ENCODE measurements at places on chromosomes 6 and 20.

DNA sequence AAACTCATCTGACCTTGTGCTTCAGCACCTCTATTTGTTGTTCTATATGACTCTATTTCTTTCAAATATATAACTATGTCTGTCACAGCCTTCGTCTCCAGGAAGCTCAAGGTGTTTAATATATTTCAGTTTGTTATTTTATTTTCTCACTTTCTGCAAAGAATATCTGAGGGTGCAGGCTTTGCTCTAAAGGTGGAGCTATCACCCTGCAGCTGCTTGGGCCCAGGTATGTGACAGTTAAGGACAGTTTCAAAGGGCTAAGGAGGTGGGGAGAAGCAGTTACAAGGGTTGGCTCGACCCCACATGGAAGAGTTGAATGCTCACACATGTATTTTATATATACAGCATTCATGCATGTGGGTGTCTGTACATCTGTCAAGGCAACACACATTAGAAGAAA is 405.6 kb downstream of the BTBD9 start:
- DNase-seq = no peak

- no peak for DNase-seq
These were observed 47.4 kb downstream of the MAP7 start for GRCh38 chr6:136502786-136503185.

DNA sequence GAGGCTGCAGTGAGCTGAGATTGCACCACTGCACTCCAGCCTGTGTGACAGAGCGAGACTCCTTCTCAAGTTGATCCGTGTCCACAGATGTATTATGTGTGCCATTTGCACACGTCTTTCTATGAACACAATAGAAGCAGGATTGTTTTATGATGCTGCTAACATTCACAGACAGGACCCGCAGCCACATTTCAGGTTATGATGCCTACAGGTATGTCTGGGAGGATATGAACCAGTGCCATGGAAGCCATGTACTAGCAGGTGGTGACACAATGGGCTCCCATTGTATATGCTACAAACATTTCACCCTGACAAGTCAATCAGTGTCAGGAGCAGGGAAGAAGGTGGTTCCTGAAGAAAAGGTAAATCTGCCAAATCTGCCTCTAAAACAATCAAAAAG is 4.3 kb downstream of the TRAM2 start:
- DNase-seq = no peak

- DNase-seq = no peak
These were observed 134.9 kb upstream of the HSF2 start for GRCh38 chr6:122264557-122264956.

DNA sequence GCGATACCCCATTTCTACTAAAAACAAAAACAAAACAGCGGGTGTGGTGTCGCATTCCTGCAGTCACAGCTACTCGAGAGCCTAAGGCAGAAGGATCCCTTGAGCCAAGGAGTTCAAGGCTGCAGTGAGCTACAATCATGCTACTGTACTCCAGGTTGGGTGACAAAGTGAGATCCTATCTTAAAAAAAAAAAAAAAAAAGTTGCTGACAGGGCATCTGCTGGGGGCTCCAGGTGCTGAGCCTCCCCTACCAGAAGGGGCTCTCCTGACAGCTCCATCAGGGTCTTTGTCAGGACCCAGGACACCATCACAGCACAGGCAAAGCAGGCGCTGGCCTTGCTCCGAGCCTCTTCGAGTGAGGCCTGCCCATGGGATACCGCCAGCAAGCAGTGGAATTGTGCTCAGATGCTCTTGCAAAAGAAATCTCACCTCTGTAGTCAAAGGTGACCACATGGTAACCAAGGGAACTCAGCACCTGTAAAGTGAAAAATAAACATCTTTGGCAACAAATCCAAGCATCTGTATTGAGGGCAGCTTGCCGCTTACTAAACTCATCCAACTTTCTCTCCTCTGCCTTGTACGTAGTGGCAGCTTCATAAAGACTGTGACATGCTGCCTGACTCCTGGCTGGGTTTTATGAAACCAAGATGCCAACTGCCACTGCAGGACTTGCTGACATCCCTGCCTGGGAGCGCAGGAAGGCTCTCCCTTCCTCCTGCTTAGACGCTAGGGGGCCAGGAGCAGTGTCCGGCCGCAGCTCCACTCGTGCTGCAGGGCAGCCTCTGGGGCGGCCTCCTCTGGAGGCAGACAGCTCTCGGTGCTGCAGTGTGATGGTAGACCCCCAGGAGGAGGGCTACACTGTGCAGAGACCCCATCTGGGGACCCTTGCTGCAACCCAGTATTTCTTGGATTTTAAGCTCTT is 66.9 kb downstream of the PYGB start:
- no peak for DNase-seq

GRCh38 chr20:64003960-64004725 is 23.2 kb downstream of the PRPF6 start:
- DNase-seq = no peak

DNA sequence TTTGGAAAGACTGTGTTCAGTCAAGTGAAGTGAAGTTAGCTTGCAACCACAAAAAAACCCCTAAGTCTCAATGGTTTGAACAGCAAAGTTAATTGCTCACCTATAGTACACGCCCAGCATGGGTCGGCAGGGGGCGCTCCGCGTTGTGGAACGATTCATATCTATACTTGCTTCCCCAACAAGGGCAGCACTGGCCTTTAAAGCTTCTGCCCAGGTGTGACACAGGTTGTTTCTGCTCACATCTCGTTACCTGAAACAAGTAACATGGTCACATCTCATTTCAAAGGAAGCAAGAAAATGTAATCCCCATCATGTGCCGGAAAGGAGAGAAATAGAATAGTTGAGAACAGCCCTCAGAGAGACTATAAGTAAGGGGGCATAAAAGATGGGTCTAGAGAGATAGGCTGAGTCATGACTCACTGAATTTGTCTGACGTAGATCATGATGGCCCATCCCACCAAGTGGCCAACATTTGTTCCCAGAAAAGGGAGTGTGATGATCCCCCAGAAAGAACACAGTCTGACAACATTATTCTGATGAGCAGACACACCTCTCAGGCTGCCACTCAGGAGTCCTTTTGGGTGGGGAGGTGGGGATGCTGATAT is 29.0 kb downstream of the HNF4A start:
- DNase-seq = no peak

GRCh38 chr6:105595829-105596228 is 192.9 kb upstream of the PREP start:
- no peak for DNase-seq

- no peak for DNase-seq
These were observed 276.0 kb downstream of the NRN1 start for GRCh38 chr6:5730585-5731263.

DNA sequence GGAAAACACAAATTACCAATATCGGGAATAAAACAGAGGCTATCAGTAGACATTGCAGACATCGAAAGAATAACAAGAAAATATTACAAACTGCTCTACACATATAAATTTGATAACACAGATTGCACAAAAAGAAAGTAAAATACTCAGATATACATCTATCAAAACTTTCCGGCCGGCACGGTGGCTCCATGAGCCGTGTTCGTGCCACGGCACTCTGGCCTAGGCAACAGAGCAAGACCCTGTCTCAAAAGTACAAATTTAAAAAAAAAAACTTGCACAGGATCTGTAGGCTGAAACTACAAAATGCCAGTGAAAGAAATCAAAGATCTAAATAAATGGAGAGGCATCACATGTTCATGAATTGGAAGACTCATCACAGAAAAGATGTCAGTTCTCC is 49.4 kb downstream of the SNX5 start:
- no peak for DNase-seq

DNA sequence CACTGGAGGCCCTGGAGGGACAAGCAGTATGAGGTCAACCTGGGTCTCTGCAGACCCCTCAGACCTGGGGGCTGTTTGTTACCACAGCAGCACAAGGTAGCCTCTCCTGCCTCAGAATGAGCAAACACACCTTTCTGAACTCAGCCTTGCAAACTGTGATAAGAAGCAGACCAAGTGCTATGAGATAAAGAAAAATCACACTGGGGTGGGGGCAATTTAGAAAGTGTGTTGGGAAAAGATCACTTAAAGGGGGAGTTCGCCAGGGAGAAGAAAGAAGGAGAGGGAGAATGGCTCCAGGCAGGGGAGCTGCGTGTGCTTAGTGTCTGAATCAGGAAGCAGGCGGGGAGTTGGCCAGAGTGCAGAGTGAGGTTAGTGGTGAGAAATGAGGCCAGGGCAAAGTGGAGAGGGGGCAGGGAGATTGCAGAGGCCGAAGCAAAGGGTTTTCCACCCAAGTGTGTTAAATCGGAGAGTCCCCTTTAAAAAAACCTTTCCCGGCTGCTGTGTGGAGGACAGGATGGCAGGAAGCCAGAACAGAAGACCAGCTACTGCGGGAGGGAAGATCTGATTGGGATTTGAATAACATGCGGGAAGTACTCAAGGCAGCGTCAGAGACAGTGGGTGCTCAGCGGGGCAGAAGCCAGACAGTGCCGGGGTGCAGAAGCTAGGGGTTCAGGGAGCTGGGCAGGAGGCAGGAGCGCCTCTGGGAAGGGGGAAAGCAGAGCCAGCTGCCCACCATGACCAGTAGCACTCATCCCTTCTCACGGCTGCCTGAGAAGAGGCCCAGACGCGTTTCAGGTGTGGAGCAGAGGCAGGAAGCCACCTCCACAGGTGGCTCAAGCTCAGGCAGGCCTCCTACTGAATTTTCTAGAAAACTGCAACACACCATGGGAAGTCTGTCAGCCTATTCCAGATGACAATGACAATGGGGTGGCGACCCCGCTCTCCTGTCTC is 9.0 kb downstream of the ADA start:
- DNase-seq = peak; percentile 59

DNA sequence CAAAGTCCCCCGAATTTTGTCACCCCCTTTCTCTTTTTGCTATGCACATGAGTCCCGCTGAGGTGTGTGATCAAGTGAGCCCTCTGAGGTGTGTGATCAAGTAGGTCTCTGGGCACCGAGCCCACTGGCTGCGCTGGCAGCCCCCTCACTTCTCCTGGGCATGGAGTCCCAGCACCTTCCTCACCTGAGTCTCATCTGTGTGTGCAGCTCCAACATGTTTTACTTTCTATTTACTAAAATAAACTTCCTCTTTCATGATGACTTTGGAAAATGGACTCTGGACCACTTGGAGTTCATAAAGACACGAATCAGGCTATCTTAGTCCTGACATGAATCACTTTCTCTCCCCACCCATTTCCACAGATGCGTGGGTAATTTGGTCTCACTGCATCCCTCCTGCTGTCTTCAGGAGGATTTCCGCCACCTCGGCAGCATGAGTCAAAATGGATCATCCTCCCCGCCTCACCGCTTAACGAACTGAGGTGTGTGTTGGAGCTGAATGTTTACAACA is 39.8 kb downstream of the PRDM1 start:
- no peak for DNase-seq

- no peak for DNase-seq
These were observed 27.7 kb upstream of the PTPN1 start for GRCh38 chr20:50482396-50482981.

DNA sequence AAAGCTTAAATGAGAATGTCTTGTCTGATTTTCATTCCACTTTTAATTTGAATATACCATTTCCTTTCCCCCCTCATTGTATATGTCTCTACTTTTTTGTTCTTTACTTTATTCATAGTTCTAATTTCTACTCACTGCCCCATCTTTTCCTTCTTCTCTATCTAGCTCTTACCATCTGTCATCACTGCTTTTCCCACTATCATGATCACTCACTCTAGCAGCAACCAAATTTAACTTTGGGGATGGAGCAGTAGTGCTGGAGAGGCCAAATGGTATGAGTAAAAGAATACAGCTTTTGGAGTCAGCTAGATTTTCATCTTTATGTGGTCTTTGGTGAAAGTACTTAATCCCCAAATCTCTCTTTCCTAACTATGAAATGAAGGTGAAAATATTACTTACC is 25.5 kb downstream of the QKI start:
- no peak for DNase-seq

All from NCI-H446 treated with DMSO at 0.1 percent for 48 hours (cell line).